Mesothelial cell of epicardium (in vitro differentiated cells): ENCODE measurements at places on chromosomes 3 and 15. TPM values are rescaled to one million over a fixed set of nuclear protein-coding genes. Genes with fewer than 3 reads are reported as not detected.

- H3K4me1 ChIP-seq, result no peaks in the 10 kb centered on the region
- no peak overlapping the region for H3K4me3 ChIP-seq
- no peak overlapping the region for H3K27ac ChIP-seq
- H3K27me3 ChIP-seq, result no peaks in the 10 kb centered on the region
- no peak for DNase-seq
Observed at GRCh38 chr3:146685050-146685814, 80.1 kb upstream of the PLSCR5 start.

- no peak overlapping the region for H3K4me3 ChIP-seq
- H3K4me1 ChIP-seq, result no peaks in the 10 kb centered on the region
- no peak for DNase-seq
- H3K27ac ChIP-seq, result no peak overlapping the region
- peaks cover 9% of the 10 kb centered on the region for H3K36me3 ChIP-seq
Observed at GRCh38 chr15:44317423-44318058, 29.0 kb downstream of the GOLM2 start.

DNA sequence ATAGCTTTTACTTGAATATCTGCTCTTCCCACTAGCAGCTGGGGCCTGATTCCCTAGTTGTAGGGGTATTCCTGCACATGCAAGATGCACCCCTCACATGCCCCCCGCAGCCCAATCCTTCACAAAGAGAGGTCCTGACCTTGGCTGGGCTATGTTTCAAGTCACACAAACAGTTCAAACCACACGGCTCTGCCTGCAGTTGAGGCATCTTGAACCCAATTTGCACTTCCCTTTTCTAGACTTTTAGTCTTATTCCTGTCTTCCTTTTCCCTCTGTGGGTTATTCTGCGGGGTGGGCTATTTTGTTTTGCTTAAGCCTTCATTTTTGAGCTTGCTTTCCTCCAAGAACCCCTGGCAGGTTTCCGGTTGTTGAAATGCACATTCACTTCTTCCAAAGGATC, 13.3 kb upstream of the CCR1 start:
- no peak overlapping the region for H3K27ac ChIP-seq
- DNase-seq, result no peak

- H3K4me1 ChIP-seq, result peaks cover 12% of the 10 kb centered on the region
- peaks cover 4% of the 10 kb centered on the region for H3K27me3 ChIP-seq
- no peak overlapping the region for H3K27ac ChIP-seq
- no peaks in the 10 kb centered on the region for H3K36me3 ChIP-seq
- no peak for DNase-seq
- no peak overlapping the region for H3K4me3 ChIP-seq
Observed at GRCh38 chr3:54780336-54780735, 147.5 kb downstream of the LRTM1 start.

GRCh38 chr3:86968244-86968932, 22.6 kb downstream of the VGLL3 start:
- peaks cover 19% of the 10 kb centered on the region for H3K36me3 ChIP-seq
- H3K4me1 ChIP-seq, result peaks cover 6% of the 10 kb centered on the region
- no peak overlapping the region for H3K4me3 ChIP-seq
- H3K27me3 ChIP-seq, result no peaks in the 10 kb centered on the region
- no peak for DNase-seq
- peak overlapping the region; percentile 44 for H3K27ac ChIP-seq

DNA sequence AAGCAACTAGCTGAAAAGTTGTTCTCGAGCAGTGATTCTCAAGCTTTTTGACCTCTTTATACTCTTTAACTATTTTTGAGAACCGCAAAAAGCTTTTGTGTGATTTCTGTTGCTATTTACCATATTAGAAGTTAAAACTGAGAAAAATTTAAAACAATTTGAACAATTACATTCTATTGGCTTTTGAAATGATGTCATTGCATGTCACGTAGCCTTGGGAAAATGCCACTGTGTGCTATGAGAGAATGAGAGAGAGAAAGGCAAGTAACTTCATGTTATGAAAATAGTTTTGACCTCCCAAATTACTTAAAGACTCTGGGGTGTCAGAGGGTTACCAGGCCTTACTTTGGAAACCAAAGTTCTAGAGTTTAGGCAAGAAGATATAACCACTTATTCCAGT, 8.0 kb downstream of the USP13 start:
- H3K36me3 ChIP-seq, result no peaks in the 10 kb centered on the region
- H3K27ac ChIP-seq, result no peak overlapping the region
- peaks cover 12% of the 10 kb centered on the region for H3K4me1 ChIP-seq
- no peak for DNase-seq
- H3K27me3 ChIP-seq, result no peaks in the 10 kb centered on the region
- H3K4me3 ChIP-seq, result no peak overlapping the region

GRCh38 chr3:41250825-41251224, 51.5 kb downstream of the CTNNB1 start:
- peaks cover 8% of the 10 kb centered on the region for H3K36me3 ChIP-seq
- peaks cover 24% of the 10 kb centered on the region for H3K4me1 ChIP-seq
- no peak overlapping the region for H3K4me3 ChIP-seq
- no peaks in the 10 kb centered on the region for H3K27me3 ChIP-seq
- DNase-seq, result no peak
- H3K27ac ChIP-seq, result no peak overlapping the region

- peaks cover 36% of the 10 kb centered on the region for H3K4me1 ChIP-seq
- no peaks in the 10 kb centered on the region for H3K27me3 ChIP-seq
- no peak for DNase-seq
Observed at GRCh38 chr3:53254509-53255422, 1.1 kb downstream of the TKT start.

- no peak overlapping the region for H3K4me3 ChIP-seq
- DNase-seq, result no peak
- H3K36me3 ChIP-seq, result no peaks in the 10 kb centered on the region
- no peaks in the 10 kb centered on the region for H3K27me3 ChIP-seq
- no peak overlapping the region for H3K27ac ChIP-seq
Observed at GRCh38 chr3:172653004-172653572, 57.8 kb downstream of the NCEH1 start.

DNA sequence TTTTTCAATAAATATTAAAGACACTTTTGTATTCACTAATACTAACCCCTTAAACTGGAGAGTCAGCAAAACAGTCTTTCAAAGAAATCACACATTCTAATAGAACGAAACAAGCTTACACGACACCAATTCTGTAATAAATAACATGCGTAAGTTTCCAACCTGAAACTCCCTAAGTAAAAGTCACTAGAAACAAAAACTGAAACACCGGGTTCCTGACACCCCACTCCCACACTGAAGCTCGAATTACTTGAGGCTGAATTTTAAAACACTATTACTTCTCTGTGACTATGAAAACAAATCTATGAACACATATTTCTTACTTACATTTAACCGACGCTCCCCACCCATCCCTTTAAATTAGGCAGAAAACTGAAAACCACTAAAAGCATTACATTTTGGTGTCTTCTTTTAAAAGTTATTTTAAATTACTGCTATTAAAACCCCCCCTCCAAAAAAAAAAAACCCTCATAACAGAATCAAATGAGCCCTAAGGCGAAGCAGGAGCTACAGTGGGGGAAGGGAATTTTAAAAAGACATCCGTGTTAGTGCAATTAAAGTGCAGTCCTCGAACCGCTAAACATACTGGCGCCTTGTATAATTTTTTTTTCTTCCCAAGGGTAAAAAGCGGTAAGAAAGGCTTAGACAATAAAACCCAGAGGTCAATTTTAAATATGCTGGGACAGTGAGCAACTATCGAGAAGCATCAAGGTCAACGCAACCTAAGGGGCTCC, 878 bp downstream of the SPPL2A start:
- H3K4me3 ChIP-seq, result peak overlapping the region; percentile 89
- peaks cover 2% of the 10 kb centered on the region for H3K36me3 ChIP-seq
- H3K27ac ChIP-seq, result peak overlapping the region; percentile 93
- DNase-seq, result no peak
- peaks cover 24% of the 10 kb centered on the region for H3K4me1 ChIP-seq

DNA sequence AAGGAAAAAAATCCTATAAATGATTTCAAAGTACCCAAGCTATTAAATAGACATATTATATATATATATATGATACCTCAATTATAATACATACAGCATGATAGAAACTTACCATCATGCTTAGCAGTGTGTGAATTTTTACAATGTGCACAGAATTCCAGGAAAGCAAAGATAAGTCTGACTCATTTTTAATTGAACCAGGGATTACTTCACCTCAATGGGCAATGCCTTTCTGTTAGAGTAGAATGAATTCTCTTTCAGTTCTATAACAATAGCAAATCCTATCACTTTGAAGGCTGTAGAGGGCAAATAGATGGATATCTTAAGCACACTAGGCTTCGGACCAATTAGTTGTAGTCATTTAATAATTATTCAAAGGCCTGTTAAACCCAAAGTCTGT, 54.8 kb upstream of the P3H2 start:
- no peaks in the 10 kb centered on the region for H3K4me1 ChIP-seq
- no peak for DNase-seq
- H3K4me3 ChIP-seq, result no peak overlapping the region

Gene HESX1
- total RNA-seq, result 1.5 to 2.4 TPM (median 1.7 TPM) in 3 replicates
